ENCODE measurements at places on chromosomes 12 and 14.
A peak's percentile ranks its signal among the peaks of the same experiment; 100 is the strongest.

GRCh38 chr12:53533471-53533870 is 26.2 kb upstream of the NPFF start:
- DNase-seq, result no peak

DNA sequence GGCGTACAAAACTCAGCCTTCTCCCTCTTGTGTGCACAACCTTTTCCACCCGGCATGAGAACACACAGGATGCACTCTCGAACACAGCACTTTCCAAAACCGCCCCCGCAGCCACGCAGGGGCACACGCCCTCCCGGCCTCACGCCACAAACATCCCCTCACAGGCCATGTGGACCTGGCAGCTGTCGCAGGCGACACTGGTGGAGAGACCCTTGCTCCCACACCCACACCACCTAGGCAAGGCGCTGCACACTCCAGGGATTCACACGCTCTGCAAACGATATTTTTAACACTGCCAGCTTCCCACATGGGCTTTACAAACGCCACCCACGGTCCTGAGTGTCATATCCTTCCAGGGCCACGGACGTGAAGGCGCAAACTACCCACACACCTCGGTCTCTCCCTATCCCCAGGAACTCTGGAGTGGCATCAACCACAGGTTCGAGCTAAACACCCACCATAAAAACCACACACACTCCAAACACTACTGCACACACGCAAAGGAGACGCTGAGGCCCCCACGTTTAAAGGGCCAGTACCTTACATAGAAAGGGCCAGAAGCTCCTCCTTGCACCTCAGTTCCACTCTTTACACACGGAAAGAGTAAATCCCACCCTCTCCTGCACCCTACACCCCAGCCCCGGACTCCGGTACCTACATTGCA is 12.4 kb upstream of the ITGB7 start:
- peak; percentile 49 for DNase-seq

DNA sequence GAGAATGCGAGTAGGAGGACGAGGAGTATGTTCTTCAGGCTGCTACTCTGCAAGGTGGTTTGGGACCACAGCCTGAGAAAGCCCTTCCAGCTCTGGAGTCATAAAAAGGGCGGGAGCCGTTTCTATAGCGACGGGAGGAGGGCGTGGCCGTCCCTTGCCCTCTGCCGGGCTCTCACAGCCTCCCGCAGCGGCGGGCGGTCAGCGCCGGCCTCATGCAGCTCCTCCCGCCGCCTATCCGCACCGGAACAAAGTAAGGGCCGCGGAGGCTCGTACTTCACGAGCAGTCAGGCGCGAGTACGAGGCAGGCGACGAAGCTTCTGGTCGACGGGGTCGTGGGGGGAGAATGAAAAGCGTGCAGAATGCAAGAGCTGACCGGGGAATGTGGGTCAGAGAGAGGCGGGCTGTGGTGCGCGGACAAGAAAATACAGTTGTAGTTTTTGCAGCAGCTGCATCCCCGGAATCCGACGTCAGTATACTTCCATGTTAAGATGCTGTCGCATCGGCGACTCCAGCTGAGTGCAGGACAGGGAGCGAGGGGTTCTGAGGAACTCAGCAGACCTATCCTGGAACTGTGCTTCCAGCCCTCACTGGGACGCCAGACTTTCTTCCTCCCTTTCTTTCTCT is at the start of gene DYRK4:
Gene DYRK4 (plus strand): TSS at position 175 of the 624 bp plus-strand sequence. CDS start 38 bp downstream, at position 213.
- DNase-seq, result no peak

DNA sequence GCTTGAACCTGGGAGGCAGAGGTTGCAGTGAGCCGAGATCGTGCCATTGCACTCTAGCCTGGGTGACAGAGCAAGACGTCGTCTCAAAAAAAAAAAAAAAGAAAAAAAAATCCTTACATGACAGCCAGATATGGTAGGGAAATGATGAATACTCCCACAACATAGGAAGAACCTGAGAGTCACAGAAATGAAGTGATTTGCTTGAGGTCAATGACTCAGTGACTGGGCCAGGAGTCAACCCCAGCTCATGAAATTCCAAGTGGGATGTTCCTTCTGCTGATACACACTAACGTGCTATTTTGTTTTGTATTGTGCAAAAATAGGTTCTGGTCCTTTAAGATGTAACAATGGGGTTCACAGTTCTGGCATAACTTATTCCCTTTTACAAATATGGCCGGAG is 9.0 kb downstream of the RHOF start:
- DNase-seq, result peak; percentile 72

DNA sequence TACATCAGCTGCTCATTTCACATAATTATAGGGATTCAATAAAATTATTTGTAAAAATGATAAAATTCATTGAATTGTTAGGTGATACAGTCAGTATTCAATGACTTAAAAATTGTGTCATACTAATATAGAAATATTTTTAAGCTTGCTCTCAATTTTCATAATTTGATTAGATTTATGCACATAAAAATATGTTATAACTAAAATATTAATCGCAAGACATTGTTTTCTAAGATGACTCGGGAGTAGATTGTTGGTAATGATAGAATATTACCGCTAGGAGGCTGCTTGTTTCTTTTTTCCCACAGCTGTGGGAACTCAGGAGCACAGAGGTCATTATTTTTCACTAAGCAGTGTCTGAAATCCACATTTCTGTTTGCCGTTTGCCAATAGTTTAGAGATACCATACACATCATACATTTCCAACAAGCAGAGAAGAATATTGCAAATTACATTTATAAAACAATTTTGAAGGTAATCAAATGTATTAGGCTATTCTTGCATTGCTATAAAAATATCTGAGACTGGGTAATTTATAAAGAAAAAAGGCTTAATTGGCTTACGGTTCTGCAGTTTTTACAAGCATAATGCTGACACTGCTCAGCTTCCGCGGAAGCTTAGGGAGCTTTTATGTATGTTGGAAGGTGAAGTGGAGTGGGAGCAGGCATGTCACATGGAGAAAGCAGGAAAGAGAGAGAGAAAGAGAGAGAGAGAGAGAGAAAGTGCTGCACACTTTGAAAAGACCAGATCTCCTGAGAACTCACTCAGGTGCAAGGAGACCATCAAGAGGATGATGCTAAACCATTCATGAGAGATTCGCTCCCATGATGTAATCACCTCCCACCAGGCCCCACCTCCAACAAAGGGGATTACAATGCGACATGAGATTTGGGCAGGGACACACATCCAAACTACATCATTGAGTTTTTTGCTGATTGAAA is 9.2 kb downstream of the CD69 start:
- DNase-seq, result peak; percentile 39

GRCh38 chr12:103109861-103110260 is 152.4 kb downstream of the ASCL1 start:
- no peak for DNase-seq

DNA sequence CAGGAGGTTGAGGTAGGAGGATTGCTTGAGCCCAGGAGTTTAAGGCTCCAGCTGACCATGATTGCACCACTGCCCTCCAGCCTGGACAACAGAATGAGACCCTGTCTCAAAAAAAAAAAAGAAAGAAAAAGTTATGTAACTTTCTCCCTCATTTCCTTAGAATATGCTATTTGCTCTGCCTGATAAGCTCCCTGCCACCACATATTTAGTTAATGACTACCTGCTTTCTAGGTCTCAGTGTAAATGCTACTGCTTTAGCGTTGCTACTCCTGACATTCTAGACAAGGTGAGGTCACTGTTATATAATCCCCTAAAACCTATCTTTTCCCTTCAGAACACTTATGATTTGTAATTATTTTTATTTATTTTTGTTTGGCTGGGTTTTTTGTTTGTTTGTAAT is 86.3 kb upstream of the AMN1 start:
- no peak for DNase-seq

GRCh38 chr14:103282932-103283331 is 51.1 kb upstream of the EIF5 start:
- DNase-seq, result no peak

- peak; percentile 25 for DNase-seq
Measured at GRCh38 chr14:39773387-39774126, 341.3 kb upstream of the FBXO33 start.

DNA sequence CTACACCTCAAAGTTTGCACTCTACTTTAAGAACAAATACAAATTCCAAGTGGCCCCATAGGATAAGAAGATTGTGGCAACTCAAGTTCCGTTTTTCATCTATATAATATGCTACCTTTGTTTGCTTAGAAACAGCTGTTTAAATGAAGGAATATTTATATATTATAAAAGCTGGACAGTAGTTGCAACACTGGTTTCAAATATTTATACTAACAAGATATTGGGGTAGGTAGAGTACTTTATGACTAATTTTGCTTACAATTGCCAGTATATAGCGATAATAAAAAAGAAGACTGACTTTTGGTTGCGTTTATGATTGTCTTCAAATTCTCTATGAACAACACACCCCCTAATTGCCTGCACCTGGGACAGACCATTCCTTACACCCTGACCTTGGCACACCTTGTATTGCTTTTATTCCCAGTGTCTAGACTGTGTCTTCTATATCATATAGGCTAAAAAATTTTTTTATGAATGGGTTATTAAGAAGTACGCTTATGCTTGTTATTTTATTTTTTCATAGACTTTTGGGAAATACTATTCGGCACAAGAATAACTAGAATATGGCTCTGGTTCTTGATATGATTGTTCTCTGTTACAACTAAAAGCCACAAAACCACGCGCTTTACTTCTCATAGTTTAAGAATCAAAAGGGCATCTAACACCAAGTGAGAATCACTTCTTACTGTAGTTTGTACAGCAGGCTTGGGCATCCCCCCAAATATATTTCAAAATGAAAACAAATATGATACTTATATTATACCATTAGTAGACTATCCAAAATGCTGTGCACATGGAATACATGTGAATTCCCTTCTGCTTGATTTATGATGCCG is 455.4 kb upstream of the DCN start:
- DNase-seq, result no peak

- DNase-seq, result no peak
Measured at GRCh38 chr12:44076871-44077270, 241.0 kb downstream of the TMEM117 start.

DNA sequence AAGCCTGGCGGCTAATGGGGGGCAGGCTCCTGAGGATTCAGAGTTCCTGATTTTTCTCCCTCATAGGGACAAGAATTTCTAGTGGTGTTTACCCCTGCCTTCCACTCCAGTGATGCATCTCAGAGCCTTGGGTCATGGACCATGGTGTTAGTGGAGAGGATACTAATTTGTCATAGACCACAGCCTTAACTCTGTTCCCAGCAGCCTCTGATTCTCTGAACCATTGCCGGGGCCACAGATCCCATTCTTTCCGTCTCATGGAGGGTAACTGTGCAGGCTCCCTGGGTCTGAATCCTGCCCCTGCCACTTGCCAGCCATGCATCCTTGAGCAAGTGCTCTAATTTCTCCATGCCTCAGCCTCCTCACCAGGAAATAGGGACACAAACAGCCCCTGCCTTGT is 55.1 kb downstream of the RPH3A start:
- no peak for DNase-seq

DNA sequence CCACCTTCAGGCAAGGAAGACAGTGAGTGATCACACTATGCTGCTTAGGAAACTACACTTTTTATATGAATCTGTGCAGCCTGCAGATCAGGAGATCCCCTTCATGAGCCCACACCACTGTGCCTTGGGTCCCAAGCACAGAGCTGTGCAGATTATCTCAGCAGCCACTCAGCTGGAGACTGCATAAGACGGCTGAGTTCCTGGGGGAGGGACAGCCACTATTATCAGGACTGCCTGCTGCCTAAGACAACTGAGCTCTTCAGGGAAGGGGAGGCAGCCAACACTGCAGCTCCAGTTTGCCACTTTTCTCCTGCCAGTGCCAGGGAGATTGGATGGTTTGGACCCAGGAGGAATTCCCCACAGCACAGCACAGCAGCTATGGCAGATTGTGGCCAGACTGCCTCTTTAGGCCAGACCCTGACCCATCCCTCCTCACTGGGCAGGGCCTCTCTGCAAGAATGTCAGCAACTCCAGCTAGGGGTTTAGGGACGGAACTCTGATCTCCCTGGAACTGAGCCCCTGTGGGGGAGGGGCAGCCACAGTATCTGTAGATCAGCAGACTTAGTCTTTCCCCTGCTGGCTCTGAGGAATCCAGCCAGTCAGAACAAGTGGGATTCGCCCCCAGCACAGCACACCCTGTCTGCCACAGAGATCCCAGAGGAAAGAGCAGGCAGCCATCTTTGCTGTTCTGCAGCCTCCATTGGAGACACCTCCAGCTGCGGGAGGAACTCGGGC is 141.3 kb downstream of the KLHL28 start:
- no peak for DNase-seq

DNA sequence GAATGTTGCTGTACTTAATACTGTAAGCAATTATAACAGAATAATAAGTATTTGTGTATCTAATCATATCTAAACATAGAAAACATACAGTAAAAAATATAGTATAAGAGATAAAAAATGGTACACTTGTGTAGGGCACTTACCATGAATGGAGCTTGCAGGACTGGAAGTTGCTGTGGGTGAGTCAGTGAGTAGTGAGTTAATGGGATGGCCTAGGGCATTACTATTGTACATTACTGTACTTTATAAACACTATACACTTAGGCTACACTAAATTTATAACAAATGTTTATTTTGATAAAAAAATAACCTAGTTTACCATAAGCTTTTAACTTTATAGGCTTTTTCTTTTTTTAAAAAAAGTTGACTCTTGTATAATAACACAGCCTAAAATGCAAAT is 1071.2 kb upstream of the SEL1L start:
- no peak for DNase-seq

GRCh38 chr12:3010214-3010930 is 51.2 kb downstream of the TEAD4 start:
- DNase-seq, result no peak

DNA sequence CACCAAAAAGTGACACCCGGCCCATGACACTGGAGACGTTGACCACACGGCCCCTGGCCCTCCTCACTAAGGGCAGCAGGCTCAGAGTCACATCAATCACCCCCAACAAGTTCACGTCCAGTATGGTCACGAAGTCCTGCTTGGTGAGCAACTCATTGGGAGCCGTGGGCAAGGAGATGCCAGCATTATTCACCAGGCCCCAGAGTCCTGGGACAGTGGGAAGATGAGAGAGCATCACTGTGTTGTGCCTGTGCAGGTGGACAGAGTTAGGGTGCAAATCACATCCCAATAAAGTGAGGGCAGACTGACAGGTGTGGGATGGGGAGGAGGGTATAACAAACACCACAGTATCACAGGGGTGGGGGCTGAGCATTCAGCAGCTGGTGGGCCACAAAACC is 2.5 kb downstream of the RDH16 start:
- DNase-seq, result no peak

GRCh38 chr12:56358836-56359532 is 923 bp downstream of the STAT2 start:
- DNase-seq, result peak; percentile 82

DNA sequence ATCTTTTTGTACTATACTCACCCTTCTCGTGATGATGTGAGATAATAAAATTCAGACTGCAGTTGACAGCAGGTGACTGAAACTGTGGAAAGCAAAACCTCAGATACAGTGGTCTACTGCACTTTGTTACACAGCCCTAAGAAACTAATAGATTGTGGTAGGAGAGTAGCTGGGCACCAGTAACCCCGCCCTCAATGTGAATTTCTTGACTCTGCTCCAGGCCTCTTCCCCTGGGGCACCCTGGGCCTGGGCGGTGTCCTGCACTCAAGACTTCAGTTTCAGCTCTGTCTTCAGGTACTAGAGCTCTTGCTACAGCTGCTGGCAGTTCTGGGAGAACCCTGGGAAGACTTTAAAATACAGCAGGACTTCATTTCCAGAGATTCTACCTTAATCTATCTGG is 197.6 kb upstream of the AVPR1A start:
- DNase-seq, result no peak
